Activated CD4-positive, CD25-positive, alpha-beta regulatory T cell (primary cell): ENCODE measurements at places on chromosomes 1 and 21.

GRCh38 chr1:176541663-176542062 lies 78.7 kb downstream of the PAPPA2 start:
- DNase-seq: no peak

- no peak for DNase-seq
Observed at GRCh38 chr1:10540277-10541005, 65.7 kb downstream of the PEX14 start.

DNA sequence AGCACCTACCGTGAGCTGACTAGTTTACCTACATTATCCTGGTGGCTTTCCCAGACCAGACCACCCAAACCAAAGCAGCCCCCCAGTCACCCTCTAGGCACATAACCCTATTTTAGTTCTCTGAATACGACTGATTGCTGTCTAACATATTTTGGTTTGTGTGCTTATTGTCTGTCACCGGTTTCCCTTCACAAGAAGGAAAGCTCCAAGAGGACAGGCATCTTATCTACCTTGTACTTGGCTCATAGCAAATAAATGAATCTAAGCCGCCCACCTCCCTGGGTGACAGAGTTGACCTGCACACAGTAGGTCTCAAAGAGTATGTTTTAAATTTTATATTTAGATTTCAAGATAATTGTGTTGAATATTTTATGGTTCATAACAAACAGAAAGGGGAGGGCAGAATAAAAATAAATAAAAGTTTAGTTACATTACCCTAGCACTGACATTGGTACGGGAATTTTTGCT lies 904 bp upstream of the PRDX6 start:
- DNase-seq: no peak

DNA sequence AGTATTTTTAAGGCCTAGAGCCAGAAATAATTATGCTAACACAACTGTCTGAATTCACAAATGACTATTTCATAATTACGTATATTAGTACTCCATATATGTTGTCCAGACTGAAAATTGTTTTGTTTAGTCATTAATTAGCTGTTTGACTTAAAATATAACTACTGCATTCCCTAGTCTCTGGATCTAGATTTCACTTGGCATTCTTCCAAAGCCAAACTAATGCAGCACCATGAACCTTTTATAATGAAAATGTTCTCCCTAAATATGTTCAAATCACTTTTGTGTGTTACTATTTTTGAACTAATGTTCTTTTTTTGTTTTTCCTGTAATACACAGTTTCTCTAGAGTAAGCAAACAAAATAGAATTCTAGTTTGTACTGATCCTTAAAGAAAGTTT lies 46.1 kb downstream of the CAMTA1 start:
- DNase-seq: no peak

- no peak for DNase-seq
Observed at GRCh38 chr1:50667272-50667671, 244.0 kb upstream of the DMRTA2 start.

DNA sequence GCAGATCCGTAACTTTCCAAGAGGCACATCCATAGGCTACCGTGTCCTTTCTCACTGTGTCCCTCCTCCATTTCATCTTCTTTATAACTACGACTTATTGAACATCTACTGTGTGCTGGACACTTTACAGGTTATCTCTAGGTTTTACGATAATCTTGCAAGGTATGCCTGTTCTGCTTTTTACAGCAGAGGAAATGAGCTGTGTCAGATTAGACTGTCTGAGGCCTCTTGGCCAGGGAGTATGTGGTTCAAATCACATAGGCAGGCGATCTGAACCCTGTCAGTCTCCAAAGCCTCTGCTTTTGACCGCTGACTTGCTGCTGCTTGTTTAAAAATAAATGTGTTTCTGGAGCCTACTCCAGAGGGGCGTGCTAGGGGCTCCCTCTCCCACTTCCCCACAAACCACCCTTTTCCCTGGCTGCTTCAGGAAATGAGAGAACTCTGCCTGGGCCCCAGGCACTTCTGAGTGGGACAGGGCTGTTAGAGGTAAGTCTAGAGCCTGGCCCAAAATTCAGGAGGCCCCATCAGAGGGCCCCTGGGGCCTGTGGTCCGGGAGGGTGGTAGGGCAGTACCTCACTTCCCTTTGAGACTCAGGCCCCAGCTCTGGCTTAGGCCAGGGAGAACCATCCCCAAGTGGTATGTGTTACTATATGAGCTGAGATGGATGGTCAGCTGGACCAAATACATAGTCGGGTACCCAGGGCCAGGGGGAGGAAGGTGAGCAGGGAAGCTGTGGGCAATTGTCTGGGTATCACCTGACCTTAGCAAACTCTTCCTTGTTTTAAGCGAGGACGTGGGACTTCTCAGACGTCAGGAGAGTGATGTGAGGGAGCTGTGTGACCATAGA lies 4.4 kb downstream of the PSEN2 start:
- no peak for DNase-seq

GRCh38 chr1:179043266-179043665 lies 17.6 kb downstream of the FAM20B start:
- no peak for DNase-seq

- DNase-seq: no peak
Observed at GRCh38 chr1:226520640-226521355, 27.8 kb upstream of the STUM start.

- DNase-seq: no peak
Observed at GRCh38 chr1:6732942-6733341, 31.3 kb upstream of the DNAJC11 start.

DNA sequence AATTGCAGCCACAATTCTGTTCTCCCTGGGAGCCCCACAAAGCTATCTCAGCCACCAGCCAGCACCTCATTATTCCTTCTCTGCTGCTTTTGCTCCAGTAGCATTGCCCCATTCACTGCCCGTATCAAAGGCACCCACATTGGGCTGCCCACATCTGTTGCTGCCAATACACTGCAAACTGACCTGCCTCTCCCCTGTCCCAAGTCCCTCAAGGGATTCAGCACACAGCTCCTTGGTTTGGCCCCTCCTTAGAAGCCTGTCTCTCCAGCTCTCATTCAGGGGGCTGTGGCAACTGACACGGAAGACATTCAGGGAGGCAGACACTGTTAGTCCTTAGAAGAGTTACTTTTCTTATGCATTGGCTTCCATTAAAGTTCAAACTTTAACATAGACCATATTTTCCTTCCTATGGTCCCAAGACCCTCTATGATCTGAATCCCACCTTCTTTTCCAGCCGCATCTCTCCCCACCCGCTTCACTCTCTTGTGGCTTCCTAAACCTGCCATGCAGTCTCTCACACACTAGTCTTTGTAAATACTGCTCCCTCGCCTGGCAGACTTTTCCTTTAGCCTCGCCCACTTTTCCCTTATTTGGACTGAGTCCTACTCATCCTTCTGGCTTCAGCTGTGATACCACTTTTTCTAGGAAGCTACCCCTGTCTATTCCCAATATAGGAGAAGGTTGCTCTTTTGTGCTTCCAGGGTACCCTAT lies 19.3 kb upstream of the KLHDC8A start:
- DNase-seq: no peak

GRCh38 chr1:175600721-175601440 lies 142.5 kb downstream of the TNR start:
- no peak for DNase-seq

GRCh38 chr1:69952676-69953075 lies 252.7 kb downstream of the LRRC40 start:
- DNase-seq: no peak

- no peak for DNase-seq
Observed at GRCh38 chr1:87588495-87588894, 259.8 kb downstream of the LMO4 start.

- DNase-seq: no peak
Observed at GRCh38 chr1:93641527-93641926, 40.1 kb downstream of the BCAR3 start.

- DNase-seq: no peak
Observed at GRCh38 chr1:51341876-51342496, 11.6 kb upstream of the TTC39A start.

- DNase-seq: no peak
Observed at GRCh38 chr1:247281001-247281574, 25.2 kb downstream of the VN1R5 start.

DNA sequence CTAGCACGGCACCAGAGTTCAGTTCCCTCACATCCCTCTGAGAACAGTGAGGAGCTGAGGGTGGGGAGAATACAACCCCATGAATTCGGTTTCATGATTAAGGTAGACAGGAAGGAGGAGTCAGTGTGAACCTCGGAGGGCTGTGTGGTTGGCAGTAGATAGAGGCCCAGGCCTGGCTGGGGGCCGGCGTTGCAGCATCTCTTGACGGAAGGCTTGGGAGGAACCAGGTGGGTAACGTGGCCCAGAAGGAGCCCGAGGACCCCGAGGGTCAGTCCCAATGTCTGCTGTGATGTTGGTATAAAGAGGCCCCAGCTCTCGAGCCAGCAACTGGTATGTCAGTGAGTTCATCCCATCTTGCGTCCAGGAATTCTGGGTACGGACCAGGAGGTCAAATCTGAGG lies 5.5 kb downstream of the PPOX start:
- no peak for DNase-seq

DNA sequence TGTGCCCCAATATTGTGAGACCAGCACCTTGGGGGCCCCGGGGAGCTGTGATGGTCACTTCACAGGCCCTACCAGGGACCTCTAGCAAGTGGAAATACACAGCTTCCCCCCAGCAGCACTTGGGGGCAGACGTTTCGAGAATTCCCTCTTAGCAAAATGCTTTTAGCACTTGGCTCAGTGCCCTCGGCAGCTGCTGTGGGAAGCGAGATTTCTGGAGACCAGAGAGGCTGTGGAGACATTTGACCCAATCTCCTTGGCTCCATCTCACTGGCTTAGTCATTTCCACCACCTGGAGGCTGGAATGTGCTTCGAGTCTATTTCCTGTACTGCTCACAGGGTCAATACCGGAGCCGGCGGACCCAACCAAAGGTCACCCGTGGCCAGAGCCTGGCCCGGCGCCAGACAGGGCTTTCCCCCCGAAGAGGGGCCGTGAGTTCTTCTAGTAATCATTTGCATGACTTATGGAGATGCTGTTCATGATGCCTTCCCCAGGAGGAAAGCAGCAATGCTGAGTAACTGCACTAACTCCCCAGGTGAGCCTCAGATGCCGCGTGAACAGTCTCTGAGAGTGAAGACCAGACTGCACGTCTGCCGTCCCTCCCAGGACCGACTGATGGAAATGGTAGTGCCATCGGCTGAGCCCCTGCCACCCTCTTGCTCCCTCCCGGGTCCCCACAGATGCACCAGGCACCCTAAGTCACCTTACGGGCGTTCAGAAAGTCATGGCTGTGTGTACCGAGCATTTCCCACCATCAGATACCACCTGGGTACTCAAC lies 4.4 kb upstream of the C2CD2 start:
- no peak for DNase-seq

- DNase-seq: no peak
Observed at GRCh38 chr1:46525253-46525983, 26.0 kb downstream of the KNCN start.

GRCh38 chr1:7781923-7782495 lies 2.1 kb upstream of the PER3 start:
- DNase-seq: no peak

DNA sequence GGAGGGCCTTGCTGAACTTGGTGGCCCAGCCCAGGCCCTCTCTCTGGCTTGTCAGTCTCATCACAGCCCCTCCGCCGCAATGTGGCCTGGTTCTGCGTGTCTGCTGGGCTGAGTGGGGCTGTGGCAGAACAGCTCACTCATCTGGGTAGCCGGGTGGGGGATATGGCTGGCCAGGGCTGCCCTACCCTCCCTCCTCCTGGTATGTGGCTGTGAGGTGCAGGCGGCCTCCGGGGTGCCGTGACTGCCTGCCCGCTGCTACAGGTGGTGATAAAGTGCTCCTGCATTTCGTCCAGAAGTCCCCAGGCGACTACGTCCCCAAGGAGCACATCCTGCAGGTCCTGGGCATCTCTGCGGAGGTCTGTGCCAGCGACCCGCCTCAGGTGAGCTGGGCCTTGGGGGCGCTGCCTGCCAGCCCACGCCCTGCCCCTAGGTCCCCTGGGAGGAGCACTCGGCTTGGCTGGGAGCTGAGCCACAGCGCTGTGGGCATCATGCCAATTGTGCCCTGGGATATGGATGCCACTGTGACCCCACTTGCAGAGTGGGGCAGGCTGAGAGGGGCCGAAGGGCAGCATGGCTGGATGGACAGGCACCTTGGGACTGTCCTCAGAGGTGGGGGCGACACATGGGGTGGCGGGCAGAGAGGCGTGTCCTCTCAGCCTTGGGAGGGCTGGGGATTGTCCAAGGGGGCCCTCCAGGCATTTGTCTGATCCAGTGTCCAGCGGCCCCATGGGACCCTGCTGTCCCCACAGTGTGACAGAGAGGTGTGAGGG lies 2.3 kb downstream of the PRXL2B start:
- DNase-seq: no peak

GRCh38 chr1:193545171-193545570 lies 358.8 kb upstream of the B3GALT2 start:
- no peak for DNase-seq

DNA sequence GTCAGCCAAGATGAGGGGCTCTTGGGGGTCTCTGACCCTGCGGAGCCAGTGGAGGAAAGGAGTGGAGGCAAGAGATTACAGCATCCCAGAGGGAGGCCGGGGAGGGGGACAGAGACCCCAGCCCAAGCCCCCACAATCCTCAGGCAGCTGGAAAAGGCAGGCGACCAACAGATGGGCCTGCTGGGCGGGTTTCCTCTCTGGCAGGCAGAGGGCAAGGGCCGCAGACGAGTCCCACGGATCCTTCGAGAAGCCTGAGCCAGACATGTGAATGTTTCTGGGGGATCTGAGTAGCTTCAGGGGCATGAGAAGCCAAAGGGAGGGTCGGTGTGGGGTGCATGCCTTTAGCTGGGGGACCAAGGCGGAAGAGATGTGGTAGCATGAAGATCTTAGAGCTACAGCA lies 2.1 kb upstream of the PLEKHA6 start:
- DNase-seq: no peak

GRCh38 chr21:40351006-40351405 lies 483.8 kb downstream of the PCP4 start:
- no peak for DNase-seq

DNA sequence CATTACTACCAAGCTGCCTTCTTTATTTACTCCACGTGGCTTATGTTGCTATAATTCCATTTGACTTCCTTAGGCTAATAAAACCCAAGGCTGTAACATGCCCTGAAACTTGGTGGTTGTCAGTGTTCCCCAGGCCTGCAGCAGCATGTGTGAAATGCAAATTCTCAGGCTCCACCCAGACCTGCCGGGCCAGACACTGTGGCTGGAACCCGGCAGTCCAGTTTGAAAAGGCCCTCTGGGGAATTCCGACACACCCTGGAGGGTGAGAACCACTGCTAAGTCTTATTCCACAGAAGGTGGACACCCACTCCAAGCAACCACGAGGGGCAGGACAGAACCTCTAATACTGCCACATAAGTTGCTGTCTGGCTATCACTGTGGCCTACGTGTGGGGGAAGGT lies 41.4 kb downstream of the URB1 start:
- DNase-seq: no peak

GRCh38 chr1:214454569-214455396 lies 96.6 kb downstream of the PTPN14 start:
- DNase-seq: no peak
